ENCODE measurements at places on chromosomes 2 and 18.

- DNase-seq: no peak
These were observed 628.6 kb downstream of the CCDC85A start for GRCh38 chr2:56812432-56812831.

- no peak for DNase-seq
These were observed 11.3 kb downstream of the MYO7B start for GRCh38 chr2:127546797-127547196.

GRCh38 chr2:216696751-216697560, 1.6 kb upstream of the IGFBP5 start:
- no peak for DNase-seq

GRCh38 chr2:80151248-80151647, 153.3 kb downstream of the LRRTM1 start:
- no peak for DNase-seq

DNA sequence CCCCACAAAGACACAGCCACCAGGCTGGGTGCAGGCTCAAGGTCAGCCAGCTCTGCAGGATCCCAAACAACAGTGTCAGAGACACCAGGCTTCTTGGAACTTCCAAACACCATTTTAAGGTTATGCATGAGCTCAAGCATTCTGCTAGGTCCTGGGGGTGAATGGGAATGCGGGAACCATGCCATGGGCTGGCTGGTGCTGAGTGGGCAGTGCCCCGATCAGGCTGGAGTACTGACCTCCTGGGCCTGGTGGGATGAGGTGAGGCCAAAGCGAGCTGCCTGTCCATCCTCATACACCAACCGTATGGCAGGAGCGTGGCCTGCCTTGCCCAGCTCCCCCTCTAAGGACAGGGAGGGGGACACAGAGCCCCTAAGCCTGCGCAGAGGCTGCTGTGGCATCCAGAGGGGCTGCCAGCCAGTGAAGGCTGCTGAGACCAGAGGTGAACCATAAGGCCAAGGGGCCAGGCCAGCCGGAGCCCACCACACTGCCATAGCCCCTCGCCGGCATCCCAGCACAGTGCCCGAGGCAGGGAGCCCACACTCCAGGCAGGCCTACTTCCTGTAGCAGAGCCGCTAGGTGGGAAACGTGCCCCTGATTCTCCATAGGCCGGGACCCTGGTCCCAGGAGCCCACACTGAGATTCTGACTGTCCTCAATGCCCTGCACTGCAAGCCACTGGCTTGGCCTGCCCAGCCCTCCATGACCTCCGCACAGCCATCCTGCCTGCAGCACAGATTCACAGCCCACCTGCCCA, 135.0 kb downstream of the HDAC4 start:
- no peak for DNase-seq

DNA sequence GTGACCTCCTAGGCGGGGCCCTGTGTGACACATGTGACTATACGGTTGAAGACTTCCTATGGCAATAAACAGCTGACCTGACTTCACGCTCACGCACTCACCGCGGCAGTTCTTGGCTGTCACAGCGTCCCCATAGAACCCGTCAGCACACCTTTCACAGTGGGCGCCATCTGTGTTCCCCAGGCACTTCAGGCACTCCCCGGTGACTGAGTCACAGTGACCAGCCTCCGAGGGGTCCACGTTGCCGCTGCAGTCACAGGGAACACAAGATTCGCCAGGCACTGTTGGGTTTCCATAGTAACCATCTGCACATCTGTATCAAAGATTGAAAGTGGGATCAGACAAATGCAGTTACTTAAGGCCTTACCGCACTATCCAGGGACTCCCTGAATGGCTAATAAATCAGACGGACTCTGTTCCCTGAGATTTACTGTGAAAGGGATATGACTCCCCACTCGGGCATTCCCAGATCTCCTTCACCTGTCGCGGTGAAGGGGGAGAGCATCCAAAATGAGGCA, 94.5 kb downstream of the LAMA1 start:
- DNase-seq: peak; percentile 7

GRCh38 chr18:76788571-76789317, 33.6 kb upstream of the ZNF236 start:
- no peak for DNase-seq

GRCh38 chr2:200966770-200967169, 3.3 kb upstream of the ORC2 start:
- DNase-seq: no peak

GRCh38 chr2:70514612-70515055, 39.0 kb downstream of the TGFA start:
- peak; percentile 80 for DNase-seq

DNA sequence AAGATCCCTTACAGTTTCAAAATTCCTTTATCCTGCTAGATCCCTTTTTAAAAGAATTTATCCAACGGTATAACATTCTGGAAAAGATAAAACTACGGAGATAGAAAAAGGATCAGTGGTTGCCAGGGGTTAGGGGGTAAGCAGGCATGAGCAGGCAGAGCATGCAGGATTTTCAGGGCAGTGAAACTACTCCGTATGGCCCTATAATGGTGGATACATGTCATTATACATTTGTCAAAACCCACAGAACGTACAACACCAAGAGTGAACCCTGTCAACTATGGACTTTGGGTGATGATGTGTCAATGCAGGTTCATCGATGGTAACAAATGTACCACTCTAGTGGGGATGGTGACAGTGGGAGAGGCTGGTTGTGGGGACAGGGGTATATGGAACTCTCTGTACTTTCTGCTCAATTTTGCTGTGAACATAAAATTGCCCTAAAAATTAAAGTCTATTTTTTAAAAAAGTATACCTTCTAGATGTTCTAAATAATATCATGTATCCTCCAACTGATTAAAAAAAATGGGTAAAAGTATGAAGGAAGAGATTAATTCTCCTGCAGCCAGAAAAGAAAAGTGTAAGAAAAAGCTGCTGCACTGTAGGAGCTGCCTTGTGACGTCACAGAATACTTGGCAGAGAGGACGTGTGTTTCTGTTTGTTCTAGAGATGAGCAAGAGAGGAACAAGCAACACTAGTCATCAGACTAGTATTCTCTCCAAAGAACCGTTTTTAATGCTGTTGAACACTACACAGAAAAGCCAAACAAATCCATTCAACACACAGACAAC, 23.6 kb downstream of the ANKRD44 start:
- no peak for DNase-seq

DNA sequence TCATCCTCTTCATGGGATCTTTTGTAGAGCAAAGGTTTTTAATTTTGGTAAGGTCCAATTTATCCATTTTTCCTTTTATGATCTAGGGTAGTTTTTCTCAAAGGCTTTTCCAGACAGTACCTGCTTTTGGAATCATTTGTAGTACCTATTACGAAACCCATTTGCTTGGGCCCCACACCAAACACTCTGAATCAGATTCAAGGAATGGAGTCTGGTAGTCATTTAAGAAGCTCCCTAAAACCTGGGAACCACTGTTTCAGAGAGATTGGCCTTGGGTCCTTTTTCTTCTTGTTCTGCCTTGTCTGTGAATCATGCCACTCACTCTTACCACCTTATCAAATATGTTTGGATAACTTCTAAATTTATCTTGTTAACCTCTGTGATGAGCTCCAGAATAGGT, 40.3 kb downstream of the OSBPL6 start:
- no peak for DNase-seq

DNA sequence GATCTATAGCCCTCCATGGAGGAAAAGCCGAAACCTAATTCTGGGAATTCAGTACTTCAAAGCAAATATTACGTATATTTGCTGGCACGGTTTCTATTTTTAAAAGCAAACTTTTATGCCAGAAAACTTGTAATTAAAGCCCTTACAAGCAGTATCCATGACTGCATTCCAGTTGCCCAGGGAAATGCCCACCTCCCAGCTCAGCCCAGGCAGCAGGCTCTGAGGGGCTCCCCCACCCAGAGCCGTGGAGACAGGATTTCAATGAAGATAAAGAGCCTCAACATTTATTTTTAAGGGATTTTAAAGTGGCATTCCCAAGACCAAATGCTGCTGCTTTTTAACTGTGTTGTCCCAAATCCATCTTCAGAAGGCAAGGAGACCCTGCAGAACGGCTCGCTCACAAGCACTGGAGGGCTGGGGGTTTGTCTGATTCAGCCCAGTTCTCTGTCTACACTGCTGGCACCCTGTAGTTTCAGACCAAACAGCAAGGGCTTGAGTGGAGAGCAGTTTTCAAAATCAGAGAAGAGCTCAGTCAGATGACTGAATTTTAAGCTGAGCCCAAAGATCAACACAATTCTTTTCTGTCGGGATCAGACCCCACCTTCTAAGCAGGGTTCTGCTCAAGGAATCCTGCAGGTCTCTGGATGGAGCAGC, 105.1 kb downstream of the KCNF1 start:
- DNase-seq: no peak

DNA sequence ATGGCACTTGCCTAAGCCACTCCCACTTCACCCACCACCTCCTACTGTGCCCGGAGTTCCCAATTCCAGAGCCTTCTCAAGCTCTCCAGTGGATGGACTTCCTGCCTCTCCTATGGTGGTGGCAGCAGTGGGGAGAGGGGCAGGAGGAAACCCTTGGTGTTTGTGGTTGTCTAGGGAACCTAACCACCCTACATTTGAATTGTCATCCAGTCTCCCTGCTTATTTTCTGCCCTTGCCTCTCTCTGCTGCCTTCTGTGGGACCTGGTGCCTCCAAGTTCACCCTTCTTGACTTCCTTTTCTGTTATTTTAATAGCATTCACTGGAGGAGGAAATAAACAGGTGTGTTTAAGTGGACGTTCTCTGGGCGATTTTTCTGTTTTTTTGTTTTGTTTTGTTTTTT, 50.0 kb upstream of the HPCAL1 start:
- no peak for DNase-seq

- DNase-seq: no peak
These were observed 323.5 kb downstream of the CELF4 start for GRCh38 chr18:37242091-37242490.

Data from DMS79 (cell line).